Vein endothelial cell (primary cell): ENCODE measurements at places on chromosomes 7 and 10. TPM values are rescaled to one million over a fixed set of nuclear protein-coding genes. Genes with fewer than 3 reads are reported as not detected.

RARRES2 gene
- total RNA-seq = not detected in 2 replicates

BHLHA15 gene
- 0.38 and 0.98 TPM in 2 replicates for total RNA-seq

AGR3 gene
- total RNA-seq = not detected in 2 replicates

SFRP4 gene
- total RNA-seq = not detected in 2 replicates

TAS2R4 gene
- 0.98 and 1.9 TPM in 2 replicates for total RNA-seq

NACAD gene
- 0.76 and 1.6 TPM in 2 replicates for total RNA-seq

MMS19 gene
- 117 and 122 TPM in 2 replicates for total RNA-seq

PRRT4 gene
- not detected in 2 replicates for total RNA-seq

SMKR1 gene
- total RNA-seq = 0.33 TPM in 1 of 2 replicates, not detected in the other

SPAG6 gene
- total RNA-seq = not detected in 2 replicates

SLC26A5 gene
- total RNA-seq = 0.33 and 0.38 TPM in 2 replicates
